Stimulated activated CD4-positive, alpha-beta T cell treated with anti-CD3 and anti-CD28 coated beads, Interleukin-1b, Interleukin-23, amount 100 ng/mL, for 24 hours (primary cell): ENCODE measurements at places on chromosomes 12 and 14.

GRCh38 chr12:92513231-92513730, 189.5 kb upstream of the PLEKHG7 start:
- DNase-seq, result no peak

DNA sequence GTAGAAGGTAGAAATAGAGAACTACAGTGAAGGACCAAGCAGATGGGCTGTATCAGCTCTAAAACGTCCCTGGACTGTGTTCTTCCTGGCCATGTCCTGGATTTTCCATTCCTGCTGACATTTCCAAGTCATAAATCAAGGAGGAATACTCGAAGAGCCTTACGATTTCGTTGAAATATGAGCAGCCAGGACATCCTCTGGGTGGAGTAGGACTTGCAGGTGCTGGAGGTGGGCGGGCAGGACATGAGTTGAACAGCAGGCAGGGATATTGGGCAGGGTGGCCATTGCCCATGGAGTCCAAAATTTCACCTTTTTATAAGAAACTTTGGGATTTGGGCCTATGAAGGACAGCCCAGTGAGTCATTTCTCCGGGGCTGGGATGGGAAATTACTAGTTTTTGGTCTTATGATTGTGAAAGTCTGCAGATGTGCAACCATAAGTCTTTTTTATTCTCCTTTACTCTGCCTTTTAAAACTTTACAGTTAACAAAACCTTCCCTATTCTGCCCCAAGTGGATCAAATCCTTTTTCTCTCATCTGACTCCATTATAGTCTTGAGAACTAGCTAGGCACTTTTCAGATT, 88.8 kb downstream of the TMX1 start:
- no peak for DNase-seq

- no peak for DNase-seq
These were observed 9.1 kb downstream of the MTRFR start for GRCh38 chr12:123242116-123242904.

DNA sequence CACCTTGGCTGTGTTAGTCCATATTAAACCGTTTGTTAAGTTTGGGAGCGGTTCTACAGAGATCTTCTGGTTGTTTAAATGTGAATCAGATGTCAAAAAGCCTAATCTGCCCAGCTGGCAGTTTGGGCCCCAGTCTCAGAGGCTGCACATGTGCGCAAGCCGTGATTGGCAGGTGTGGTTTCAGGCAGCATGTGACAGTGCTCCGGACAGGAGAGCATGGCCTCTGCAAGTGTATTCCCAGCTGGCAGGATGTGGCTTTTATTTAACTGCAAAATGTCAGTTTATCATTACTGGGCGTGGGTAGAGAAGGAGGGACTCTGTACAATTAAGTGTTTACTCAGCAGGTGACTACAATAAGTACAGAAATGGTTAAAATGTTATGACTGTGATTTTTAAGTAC, 77.5 kb downstream of the PELI2 start:
- DNase-seq, result no peak

DNA sequence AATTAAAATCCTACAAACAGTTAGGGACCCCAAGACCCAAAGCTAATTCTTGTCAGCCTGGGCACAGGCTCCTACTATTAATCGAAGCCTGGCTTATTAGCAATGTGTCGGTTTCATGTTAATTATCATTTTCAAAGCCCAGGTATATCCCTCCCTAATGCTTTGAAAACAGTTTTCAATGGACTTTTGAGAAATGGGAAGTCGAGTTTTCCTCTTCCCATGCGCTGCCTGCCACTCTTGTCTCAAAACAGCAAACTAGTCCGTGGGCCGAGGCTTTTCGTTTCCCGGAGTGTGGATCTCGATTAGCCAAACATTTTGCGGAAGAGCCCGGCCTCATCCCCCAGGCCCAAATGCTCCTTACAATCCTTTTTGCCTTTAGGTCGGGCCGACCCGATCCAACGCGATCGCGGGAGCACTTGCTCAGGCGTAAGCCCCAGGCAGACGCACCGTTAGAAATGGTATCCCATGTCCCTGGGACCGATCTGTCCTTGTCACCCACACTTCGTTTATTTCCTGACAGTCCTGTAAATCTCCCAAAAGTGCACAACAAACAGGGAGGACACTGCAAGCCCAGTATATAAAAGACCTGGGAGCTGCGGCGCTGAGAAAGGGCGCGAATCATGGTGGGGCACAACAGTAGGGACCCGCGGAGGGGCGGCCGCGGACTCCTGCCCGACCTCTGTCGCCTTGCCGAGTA, 1.5 kb downstream of the SIX6 start:
- DNase-seq, result no peak

GRCh38 chr12:43148691-43149090, 403.3 kb downstream of the ADAMTS20 start:
- no peak for DNase-seq

- DNase-seq, result no peak
These were observed 24.0 kb downstream of the BTBD7 start for GRCh38 chr14:93308686-93309345.

DNA sequence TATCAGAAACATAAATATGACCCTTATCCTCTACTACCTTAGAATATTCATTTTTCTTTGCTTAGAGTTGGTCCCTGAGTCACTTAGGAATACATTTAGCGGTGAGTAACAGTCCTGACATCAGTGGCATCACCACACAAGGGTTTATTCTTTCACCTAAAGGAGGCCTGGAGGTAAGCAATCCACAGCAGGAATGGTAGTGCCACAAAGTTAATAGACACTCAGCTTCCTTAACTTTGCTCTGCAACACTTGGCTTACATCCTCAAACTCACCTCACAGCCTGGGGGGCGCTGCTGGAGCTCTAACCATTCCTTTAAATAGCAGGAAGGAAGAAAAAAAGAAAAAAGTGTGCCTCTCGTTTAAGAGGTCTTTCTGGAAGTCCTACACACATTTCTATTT, 29.1 kb downstream of the BBOF1 start:
- no peak for DNase-seq

- DNase-seq, result no peak
These were observed 96.2 kb downstream of the ACACB start for GRCh38 chr12:109212460-109213115.

DNA sequence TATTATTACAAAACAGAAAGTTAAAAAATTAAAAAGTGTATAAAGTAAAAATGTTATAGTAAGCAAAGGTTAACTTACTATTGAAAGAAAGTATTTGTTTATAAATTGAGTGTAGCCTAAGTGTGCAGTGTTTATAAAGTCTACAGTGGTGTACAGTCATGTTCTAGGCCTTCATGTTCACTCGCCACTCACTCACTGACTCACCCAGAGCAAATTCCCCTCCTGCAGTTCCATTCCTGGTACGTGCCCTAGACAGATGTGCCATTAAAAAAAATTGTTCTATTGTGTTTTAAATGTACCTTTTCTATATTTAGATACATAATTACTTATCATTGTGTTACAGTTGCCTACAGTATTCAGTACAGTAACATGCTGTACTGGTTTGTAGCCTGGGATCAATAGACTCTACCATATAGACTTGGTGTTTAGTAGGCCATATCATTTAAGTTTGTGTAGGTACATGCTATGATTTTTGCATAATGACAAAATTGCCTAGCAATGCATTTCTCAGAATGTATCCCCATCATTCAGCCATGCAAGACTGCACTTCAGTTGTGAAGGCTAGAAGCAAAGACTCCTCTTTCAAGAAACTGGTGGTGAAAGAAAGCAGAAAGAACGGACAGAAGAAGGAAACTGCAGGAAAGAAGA, 100.6 kb downstream of the DACT1 start:
- no peak for DNase-seq

DNA sequence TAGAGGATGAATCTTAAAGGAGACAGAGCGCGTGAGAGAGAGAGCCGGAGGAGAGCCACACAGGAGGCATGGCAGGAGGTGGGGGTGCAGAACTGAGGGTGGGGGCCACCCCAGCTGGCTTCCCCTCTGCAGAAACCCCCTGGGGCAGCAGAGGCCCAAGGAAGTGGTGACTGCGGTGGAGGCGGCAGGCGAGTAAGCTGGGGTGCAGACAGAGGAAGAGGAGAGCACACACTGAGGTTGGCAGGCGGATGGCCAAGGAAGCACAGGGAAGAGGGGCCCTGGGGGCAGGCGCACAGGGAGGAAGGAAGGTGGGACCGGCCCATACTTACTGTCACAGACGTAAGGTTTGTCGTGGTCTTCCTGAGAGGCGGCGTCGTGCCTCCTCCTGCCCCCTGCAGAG, 179.8 kb downstream of the DPF3 start:
- no peak for DNase-seq

- DNase-seq, result no peak
These were observed 5.9 kb downstream of the CD163 start for GRCh38 chr12:7497661-7498060.

- no peak for DNase-seq
These were observed 32.9 kb downstream of the ASCL1 start for GRCh38 chr12:102990419-102990818.

GRCh38 chr14:99289394-99290189, 17.6 kb upstream of the BCL11B start:
- no peak for DNase-seq

GRCh38 chr12:52838609-52839435, 4.7 kb upstream of the KRT79 start:
- no peak for DNase-seq

DNA sequence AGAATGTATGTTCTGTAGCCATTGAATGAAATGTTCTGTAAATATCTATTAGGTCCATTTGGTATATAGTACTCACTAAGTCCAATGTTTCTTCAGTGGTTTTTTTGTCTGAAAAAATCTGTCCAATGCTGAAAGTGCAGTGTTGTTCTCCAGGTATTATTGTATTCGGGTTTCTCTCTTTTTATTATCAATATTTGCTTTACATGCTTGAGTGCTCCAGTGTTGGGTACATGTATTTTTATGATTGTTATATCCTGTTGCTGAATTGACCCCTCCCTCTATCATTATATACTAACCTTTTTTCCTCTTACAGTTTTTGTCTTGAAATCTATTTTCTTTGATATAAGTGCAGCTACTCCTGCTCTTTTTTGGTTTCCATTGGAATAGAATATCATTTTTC, 382.2 kb downstream of the CCER1 start:
- DNase-seq, result no peak

DNA sequence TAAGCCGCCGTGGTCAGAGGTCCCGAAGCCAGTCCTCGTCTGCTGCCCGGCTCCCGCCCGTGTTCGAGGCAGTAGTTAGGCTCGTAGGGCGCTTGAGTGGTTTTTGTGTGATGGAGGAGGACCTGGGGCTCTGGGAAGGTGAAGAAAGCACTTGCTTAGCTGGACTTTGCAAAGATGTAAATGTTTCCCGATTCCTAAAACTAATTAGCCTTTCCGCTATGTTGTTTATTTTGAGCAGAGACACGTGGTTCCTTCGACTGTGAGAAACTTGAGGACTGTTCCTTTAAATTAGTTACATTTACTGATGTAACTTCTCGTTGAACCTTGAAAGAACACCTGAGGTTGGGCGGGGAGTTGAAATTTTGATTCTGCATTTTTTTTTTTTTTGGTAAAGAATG, 33.9 kb downstream of the MIA2 start:
- no peak for DNase-seq

DNA sequence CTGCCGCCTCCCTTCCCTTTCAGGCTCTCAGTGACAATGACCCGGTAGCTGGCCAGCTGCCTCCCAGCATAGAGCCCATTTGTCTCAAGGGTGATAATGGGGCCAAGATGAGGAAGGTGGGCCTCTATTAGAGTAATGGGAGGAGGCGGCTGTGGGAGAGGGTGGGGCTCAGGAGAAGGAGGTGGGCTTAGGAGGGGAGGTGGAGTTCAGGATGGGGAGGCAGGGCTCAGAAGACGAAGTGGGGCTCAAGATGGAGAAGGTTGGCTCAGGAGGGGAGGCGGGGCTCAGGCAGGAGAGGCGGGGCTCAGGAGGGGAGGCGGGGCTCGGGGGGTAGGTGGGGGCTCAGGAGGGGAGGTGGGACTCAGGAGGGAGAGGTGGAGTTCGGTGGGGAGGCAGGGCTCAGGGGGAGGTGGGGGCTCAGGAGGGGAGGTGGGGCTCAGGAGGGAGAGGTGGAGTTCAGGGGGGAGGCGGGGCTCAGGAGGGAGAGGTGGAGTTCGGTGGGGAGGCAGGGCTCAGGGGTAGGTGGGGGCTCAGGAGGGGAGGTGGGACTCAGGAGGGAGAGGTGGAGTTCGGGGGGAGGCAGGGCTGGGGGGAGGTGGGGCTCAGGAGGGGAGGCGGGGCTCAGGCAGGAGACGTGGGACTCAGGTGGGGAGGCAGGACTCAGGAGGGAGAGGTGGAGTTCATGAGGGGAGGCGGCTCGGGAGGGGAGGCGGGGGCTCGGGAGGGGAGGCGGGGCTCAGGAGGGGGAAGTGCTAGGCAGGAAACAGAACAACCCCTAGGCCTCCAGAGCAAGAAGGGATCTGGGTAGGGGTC, 36.8 kb downstream of the IQSEC3 start:
- DNase-seq, result no peak

- no peak for DNase-seq
These were observed 637.0 kb upstream of the TBX3 start for GRCh38 chr12:115320967-115321366.

DNA sequence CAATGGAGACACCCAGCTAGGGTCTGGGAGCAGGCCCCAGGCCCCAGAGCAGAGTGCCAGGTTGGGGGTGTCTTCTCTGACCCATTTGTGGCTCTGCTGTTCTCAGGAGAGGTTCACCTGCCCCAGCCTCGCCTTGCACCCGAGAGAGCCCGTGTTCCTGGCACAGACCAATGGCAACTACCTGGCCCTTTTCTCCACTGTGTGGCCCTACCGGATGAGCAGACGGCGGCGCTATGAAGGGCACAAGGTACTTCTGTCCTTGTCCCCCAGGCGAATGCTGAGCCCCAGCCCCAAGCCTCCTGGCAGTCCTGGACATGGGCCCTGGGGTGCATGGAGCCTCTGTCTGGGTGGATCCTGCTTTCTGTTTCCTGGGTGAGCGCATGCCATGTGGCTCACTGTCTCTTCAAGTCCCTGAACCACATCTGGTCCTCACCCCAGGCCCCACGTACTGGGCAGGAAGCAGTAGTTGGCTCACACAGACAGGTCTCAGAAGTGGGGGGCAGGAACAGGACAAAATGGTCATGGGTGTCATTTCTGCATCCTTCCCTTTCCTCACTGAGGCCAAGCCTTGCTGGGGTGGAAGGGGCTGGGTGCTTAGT, 58.2 kb downstream of the BEGAIN start:
- no peak for DNase-seq

DNA sequence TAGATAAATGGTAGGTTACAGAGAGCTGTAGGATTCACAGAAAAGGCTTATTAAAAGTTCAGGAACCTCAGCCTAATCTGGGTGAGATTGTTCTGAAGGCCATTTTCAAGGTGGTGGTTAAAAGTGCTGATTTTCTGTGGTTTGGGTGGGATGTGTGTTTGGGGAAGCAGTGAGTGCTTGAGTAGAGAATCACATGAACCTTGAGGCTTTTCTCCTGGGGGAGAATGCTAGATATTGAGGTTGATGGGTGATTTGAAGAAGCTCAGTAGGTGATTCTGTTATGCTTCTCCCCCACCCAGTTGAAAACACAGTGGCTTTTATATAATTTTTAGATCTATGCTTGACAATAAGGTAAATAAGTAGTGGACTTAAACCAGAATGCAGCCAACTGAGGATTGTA, 420.9 kb downstream of the PCNX1 start:
- no peak for DNase-seq

GRCh38 chr12:107379852-107380567, 286.7 kb upstream of the CRY1 start:
- DNase-seq, result no peak

- DNase-seq, result no peak
These were observed 229.2 kb downstream of the DPF3 start for GRCh38 chr14:72664651-72665050.

- DNase-seq, result no peak
These were observed 128.4 kb upstream of the TBX3 start for GRCh38 chr12:114812384-114812783.
